ENCODE measurements at places on chromosomes 11 and 22.

DNA sequence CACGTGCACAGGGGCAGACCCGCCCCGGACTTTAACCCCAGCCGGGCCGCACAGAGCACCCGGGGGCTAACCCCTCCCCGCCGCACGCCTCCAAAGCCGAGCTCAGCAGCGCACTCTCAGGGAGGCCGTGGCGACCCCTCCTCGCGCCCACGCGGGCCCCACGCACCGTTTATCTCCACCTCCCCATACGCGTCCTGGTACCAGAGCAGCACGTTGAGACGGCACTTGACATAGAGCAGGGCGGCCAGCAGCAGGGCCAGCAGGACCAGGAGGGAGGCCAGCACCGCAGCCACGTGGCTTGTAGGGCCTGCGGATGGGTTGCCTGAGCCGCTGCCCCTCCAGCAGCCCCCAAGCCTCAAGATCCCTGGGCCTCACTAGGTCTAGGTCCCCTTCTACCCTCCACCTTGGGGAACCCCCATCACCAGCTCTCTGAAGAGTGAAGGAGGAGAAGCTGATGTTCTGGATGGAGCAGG is 7.1 kb downstream of the SIGIRR start:
- peaks cover 20% of the 10 kb centered on the region for H3K27me3 ChIP-seq
- H3K4me1 ChIP-seq: peaks cover 15% of the 10 kb centered on the region
- no peaks in the 10 kb centered on the region for H3K36me3 ChIP-seq
- DNase-seq: no peak

GRCh38 chr11:33866936-33867335 is 24.9 kb downstream of the LMO2 start:
- no peak overlapping the region for H3K4me3 ChIP-seq
- no peak for DNase-seq
- H3K27me3 ChIP-seq: peaks cover 53% of the 10 kb centered on the region

DNA sequence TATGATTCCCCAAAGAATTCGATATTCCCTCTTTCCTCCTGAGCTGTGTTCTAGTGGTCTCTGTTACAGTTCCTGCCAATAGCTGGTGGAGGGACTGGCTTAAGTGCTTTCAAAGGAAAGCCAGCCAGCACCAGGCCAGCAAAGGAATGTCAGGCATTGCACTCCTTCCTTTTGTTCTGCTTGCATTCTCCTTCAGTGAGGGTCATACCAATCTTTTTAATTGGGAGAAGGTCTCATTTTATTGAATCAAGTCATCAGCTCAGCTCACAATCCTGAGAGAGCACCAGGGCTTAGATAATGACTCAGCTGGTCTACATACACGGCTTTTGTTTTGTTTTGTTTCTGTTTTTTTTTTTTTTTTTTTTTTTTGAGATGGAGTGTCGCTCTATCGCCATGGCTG is 222.9 kb downstream of the NAV2 start:
- H3K27me3 ChIP-seq: no peaks in the 10 kb centered on the region
- peaks cover 30% of the 10 kb centered on the region for H3K4me1 ChIP-seq
- H3K27ac ChIP-seq: no peak overlapping the region
- peaks cover 23% of the 10 kb centered on the region for H3K36me3 ChIP-seq
- H3K4me3 ChIP-seq: no peak overlapping the region

GRCh38 chr11:83140691-83141455 is 16.1 kb upstream of the PCF11 start:
- H3K4me1 ChIP-seq: no peaks in the 10 kb centered on the region
- DNase-seq: no peak
- H3K36me3 ChIP-seq: no peaks in the 10 kb centered on the region
- H3K27ac ChIP-seq: no peak overlapping the region
- no peaks in the 10 kb centered on the region for H3K27me3 ChIP-seq

- no peak for DNase-seq
- H3K27me3 ChIP-seq: no peaks in the 10 kb centered on the region
- no peaks in the 10 kb centered on the region for H3K4me1 ChIP-seq
- H3K4me3 ChIP-seq: no peak overlapping the region
- no peak overlapping the region for H3K27ac ChIP-seq
Measured at GRCh38 chr22:24002851-24003250, 2.4 kb downstream of the GSTT4 start.

DNA sequence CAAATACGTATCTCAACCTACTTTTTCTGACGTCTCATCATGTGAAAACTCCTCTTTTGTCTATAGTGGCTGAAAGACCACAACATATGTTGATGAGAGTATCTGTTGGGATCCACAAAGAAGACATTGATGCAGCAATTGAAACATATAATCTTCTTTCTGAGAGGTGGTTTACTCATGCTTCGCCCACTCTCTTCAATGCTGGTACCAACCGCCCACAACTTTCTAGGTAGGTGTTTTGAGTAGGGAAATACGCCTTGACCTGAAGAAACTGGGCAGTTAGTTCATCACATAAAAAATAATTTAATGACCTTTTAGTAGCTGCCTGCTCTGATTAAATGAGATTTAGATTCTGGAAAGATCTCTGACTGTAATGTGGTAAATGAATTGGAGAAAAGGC is 17.2 kb downstream of the RRM1 start:
- H3K4me1 ChIP-seq: no peaks in the 10 kb centered on the region
- H3K36me3 ChIP-seq: peaks cover 29% of the 10 kb centered on the region
- no peak for DNase-seq
- no peak overlapping the region for H3K4me3 ChIP-seq
